ENCODE measurements at places on chromosomes 13 and 19.

GRCh38 chr13:100552755-100553154 lies 35.8 kb downstream of the GGACT start:
- no peak for DNase-seq

GRCh38 chr19:35973487-35973886 lies 21.5 kb upstream of the SDHAF1 start:
- DNase-seq: no peak

- DNase-seq: no peak
Measured at GRCh38 chr13:48784916-48785548, 131.3 kb downstream of the CYSLTR2 start.

DNA sequence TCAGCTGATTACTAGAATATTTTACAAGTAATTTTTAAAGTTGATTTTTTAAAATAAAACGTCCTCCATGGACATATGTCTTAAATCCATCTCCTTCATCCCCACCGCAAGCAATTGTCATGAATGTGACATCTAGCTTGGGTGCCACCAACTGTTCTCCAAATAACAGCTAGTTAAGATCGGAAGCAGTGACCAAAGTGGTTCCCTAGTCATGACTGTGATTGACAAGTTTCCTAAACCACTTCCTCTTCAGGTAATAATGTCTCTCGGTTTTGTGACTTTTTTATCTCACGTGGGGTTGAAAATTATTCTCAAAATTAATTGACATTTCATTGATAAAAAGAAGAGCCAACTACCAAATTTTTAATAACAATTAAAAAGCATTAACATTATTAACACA lies 135.3 kb upstream of the MIR17HG start:
- DNase-seq: no peak

DNA sequence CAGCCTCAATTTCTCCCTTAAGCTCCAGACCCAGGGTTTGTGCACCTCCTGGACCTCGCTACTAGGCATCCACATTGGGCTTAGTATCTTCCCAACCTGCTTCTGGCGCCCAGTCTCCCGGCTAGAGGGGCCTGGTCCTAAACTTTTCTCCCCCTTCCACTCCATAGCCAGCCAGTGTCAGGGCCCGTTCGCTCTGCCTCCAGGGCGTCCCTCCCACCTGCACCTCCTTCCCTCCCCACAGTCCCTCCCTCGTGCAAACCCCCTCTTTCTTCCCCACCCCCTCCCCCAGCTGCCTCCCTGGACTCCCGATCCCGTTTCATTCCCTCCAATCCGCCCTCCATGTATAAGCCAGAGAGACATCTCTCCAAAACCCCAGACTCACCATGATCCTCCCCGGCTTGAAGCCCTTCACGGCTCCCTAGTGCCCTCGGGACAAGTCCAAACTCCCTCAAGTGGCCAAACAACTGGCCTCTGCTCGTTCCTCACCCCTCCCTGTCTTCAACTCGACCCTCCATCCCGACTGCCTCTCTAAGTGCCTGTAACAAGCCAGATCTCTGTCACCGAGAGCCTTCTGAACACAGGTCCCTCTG lies 997 bp upstream of the SAMD4B start:
- no peak for DNase-seq

GRCh38 chr19:52689843-52690368 lies 44.9 kb downstream of the ZNF611 start:
- no peak for DNase-seq

GRCh38 chr13:109881347-109881725 lies 95.0 kb upstream of the IRS2 start:
- DNase-seq: no peak

DNA sequence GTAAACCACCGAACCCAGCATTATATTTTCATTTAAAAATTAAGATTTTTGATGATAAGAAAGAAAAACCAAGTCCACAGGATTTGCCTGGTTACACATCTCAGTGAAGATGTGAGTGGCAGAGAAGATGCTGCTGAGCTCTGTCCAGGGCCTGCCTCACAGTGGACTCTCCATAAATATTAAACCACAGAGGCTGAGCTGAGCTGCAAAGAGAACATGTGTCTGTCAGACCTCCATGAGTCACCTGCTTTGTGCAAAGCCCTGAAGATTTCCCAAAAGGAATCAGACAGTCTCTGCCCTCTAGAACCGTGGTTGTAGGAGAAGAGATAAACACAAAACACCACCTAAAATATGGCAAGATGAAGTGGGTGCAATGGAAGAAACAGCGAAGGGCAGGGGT lies 127.2 kb upstream of the TSC22D1 start:
- no peak for DNase-seq

- DNase-seq: no peak
Measured at GRCh38 chr13:94968757-94969086, 256.4 kb upstream of the SOX21 start.

DNA sequence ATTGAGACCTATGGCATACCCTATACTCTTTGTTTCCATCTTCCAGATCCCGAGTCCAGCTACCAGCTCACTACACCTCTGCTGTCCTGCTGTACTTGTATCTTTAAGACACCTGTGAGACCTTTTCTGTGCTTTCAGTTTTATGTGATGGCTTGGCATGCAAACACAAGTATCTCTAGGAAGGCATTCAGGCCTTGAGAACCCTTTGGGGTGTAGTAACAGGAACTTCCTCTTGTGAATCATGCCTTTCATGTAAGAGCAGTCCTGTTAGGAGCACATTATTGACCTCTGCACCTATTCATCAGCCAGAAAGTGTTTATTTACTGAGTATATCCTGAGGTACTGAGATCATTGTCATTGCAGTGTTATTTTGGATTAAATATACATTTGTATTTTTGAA lies 87.0 kb upstream of the HTR2A start:
- no peak for DNase-seq

DNA sequence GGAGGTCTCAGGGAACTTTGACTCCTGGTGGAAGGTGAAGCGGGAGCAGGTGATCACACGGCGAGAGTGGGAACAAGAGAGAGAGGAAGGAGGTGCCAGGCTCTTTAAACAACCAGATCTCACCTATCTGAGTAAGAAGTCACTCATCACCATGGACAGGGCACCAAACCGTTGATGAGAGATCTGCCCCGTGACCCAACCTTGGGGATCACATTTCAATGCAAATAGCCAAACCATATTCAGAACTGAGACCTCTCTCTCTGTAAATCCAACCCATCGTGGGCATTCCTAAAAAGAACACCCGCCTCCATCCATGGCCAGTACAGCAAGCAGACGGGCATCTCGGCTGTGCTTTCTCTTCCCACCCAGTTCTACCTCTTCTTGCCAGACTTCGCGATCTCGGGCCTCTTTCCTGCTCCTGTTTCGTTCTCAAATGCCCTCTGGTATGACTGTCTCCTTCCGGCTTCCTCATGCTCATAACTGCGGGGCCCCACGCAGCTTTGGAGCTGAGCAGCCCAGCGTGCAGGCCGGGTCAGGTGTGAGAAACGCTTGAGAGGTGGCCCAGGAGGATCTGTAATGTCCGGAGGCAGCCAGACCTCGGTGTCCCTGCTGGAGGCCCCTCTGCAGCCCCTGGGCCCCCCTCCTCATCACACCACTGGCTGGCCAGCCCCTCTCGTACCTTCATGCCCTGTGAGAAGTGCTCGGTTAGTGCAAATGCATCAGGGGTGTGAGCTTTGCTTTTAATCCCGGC lies 97.0 kb upstream of the GPR183 start:
- no peak for DNase-seq

Data from SW 1271 (cell line).